ENCODE measurements at places on chromosomes 16 and 17.

GRCh38 chr17:48023400-48024148, 14.0 kb downstream of the COPZ2 start:
- DNase-seq: peak; percentile 76

DNA sequence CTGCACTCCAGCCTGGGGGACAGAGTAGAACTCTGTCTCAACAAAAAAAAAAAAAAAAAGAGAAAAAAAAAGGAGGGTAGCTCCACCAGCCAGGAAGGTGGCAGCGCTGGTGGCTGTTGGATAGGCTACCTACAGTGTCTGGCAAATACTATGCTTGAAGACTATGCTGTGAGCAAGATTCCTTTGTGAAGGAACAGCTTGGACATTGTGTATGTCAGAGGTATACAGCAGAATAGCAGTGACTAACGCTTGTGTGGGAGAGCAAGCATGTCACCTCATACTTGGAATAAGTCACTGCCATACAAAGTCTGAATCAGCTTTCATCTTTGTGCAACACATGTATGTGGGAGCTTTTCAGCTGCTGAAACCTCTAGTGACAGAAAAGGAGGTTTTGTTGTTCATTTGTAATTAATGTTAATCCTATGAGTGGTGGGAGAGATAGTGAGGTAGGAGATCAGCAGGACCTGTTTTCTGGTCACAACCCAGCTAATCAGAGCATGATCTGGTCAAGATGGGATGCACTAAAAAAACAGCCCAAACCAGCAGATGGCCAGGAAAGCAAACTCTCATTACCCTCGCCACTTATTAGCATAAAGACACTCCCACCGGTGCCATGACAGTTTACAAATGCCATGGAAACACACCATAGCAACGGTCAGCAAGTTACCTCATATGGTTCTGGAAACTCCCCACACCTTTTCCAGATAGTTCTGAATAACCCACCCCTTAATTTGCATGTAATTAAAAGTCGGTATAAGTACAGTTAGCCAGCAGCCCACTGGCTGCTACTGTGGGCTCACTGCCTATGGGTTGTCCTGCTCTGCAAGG, 6.8 kb upstream of the ITGAD start:
- no peak for DNase-seq

- peak; percentile 77 for DNase-seq
These were observed 222.5 kb downstream of the C16orf78 start for GRCh38 chr16:49596068-49596467.

DNA sequence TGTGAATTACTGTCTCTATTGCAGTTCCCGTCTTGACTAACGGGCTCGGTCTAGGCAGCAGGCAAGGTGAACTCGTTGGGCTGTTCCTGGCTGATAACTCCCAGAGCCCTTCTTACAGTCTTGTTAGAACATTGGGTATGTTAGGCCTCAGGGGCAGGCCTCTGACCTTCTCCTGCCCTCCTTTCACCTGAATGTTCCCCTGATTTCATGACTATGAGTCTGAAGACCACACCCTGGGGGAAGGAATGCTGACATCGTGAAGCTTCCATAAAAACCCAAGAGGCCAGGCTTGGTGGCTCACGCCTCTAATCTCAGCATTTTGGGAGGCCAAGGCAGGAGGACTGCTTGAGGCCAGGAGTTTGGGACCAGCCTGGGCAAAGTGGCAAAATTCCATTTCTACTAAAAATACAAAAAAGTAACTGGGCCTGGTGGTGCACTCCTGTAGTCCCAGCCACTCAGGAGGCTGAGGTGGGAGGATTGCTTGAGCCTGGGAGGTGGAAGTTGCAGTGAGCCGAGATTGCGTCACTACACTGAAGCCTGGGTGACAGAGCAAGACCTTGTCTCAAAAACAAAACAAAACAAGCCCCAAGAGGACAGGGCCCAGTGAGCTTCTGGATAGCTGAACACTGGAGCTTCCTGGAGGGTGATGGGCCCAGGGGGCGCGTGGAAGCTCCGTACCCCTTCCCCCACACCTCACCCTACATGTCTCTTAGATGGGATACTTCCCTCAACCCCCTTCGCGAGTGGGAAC, 47.8 kb upstream of the FBXO47 start:
- DNase-seq: no peak

GRCh38 chr16:86494565-86495356, 15.6 kb upstream of the FOXF1 start:
- no peak for DNase-seq

GRCh38 chr17:9979463-9979995, 74.5 kb upstream of the RCVRN start:
- DNase-seq: no peak

DNA sequence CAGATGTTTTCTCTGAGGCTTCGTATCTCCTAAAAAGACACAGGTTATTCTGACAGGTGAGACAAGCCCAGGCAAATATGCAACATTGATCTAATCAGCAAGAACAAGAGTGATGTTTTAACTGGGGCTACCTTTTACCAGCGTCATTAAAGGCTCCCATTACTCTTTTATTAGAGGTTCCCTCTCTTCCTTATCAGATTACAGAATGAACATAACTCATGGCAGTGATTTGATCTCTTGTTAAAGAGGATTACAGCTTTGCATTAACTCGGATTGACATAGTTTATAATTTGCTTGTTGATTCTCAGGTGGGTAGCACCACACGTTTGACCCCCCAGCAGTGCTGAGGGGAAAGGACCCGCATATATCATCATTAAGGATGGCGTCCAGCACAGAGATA, 90.5 kb downstream of the AATF start:
- DNase-seq: no peak

DNA sequence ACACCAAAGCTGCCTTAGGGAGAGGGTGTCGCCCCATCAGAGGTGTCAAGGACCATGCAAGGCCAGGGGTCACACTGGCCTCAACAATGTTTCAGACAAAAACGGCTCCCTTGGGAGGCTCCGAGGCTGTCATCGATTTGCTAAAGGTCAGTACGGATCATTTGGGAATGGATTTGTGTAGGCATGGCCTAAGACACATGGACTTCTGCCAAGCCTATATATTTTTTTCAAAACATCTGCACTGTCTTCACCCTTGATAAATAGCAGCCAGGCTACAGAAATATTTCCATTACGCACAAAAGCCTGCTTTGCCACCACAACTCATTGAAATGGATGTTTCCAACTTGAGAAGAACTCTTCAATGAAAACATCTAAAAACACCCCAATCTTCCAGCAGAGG, 10.3 kb downstream of the CUEDC1 start:
- no peak for DNase-seq

DNA sequence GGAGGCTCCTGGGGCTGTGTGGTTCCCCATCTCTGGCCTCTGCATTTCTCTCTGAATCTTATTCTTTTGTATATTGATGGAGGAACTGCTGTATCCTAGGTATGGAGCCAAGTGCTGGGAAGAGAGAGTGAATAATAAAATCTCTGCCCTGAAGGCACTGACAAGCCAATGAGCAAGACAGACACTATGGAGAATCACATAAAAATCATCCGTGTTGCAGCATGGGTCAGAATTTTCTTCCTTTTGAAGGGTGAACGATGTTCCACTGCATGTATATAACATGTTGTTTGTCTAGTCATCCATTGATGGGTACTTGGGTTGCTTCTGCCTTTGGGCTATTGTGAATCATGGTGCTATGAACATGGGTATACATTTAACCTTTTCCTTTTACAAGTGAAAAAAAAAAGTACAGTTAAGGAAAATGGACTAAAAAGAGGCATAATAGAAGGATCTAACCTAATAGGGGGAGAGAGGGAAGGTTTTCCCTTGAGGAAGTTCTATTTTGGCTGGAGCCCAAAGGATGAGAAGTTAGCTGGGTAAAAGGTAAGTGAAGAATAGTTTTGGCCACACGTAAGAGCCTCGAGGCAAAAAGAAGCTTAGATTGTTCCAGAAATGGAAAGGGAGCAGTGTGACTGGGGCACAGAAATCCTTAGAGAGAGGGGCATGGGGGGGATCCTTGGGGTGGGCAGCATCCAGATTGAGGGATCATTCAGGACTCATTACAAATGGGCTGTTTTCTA, 32.3 kb upstream of the GNA13 start:
- DNase-seq: no peak

GRCh38 chr16:82027629-82028064, 7.4 kb upstream of the HSD17B2 start:
- DNase-seq: no peak

DNA sequence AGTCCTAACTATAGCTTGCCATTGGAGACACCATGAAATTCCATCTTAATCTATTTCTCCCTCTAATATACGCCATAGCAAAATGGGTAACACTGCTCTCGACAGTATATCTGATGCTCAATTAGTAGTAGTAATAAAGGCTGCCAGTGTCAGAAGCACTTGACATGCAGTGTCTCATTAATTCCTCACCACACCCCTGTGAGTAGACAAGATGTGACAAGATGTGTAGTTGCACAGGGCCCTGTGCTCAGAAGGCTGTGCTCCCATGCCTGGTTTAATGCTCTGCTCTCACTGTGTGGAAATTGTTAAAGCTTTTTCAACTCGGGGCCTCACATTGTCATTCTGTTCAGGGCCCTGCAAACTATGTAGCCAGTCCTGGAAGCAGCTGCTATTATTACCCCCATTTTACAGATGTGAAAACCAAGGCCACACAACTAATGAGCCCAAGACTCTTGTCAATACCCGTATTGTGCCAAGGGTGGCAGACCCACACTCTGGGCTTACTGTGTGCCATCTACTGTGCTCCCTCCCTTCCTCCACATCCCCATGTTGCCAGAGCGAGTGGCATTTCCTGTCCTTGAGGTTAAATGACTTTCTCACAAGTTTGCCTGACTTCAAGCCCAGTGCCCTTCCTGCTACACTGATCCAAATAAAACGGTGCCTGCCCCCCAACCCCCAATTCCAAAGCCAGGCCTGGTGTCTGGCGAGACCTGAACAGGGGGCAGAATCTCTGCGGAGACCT, 287.3 kb upstream of the CCL2 start:
- no peak for DNase-seq

DNA sequence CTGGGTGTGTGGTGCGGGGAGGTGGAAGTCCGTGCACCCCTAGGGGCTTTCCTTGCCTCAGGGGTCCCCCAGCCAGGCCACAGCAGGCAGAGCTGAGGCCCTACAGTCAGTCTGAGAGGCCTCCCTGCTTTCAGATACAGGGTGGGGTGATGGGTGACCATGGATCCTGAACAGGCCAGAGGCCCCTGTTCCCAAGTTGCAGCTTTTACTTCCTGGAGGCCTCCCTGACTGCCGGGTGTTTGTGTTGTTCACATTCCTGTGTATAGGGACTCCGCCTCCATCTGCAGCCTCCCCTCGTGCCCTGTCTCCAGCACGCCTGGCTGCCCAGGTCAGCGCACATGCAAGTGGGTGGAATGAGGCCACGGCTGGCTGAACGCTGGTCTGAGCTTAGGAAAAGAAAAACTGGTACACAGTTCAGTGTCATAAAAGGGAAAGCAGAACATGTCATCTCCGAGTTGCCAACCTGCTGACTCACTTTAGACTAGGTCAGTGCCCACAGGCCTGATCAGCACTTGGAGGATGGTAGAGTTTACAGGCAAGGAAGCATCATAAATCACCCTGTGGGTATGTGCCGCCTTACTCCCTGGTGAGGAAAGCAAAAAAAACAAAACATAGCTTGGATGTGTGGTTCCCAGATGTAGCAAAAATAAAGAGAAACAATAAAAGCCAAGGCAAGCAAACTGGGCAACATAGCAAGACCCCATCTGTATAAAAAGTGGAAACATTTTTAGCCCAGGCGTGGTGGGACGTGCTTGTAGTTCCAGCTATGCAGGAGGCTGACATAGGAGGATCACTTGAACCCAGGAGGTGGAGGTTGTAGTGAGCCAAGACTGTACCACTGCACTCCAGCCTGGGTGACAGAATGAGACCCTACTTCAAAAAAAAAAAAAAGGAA, 6.2 kb upstream of the SLC7A6 start:
- DNase-seq: no peak

GRCh38 chr16:7037495-7037894, 295.1 kb upstream of the RBFOX1 start:
- DNase-seq: no peak

- no peak for DNase-seq
These were observed 775 bp downstream of the CYTH1 start for GRCh38 chr17:78781104-78781892.

DNA sequence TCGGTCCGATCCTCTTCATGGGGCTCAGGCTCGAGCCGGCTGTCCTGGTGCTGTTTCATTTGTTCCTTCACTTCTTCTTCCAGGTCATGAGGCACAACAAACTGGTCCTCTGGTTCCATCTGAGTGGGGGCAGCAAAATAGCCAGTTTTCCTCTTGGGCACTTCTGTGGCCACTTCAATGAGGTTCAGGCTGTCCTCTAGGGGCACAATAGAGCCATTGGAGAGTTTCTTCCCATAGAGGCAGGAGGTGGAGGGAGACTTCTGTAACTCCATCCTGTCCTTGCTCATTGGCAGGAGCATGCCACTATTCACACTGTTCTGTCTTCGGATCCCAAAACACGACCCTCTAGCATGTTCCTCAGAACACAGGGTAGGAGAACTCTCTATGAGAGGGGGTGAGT, 22.9 kb downstream of the MARVELD3 start:
- DNase-seq: no peak

- DNase-seq: peak; percentile 72
These were observed at the start of gene NOL3 for GRCh38 chr16:67170168-67170948. NOL3 (plus strand) TSS chr16:67170538.

DNA sequence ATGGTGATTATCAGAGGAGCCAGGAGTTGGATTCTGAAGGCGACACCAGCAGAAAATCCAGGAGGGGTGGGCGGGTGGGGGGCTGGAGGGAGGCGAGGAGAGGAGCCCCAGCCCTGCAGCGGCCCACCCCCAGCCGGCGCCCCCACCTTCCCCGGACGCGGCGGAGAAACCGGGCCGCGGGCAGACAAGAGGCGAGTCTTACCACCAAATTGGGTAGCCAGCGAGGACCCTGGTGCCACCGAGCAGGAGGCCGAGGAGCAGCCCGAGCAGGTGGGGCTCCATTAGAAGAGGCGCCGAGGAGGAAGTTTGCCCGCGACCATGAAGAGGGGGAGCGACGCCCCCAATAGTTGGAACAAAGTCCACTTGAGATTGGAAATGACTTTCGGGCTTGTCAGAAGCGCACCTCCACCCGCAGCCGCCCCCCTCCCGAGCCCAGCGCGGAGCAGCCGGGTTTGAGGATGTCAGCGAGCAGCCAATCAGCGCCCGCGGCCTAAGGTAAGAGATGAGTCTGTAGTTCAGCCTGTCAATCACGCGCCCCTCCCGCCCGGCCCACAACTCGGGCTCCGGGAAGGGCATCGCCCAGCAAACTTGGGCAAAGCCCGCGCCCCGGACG, at the start of gene WNT3:
WNT3 (minus strand) TSS at position 377 of the 613 bp plus-strand sequence; CDS start at position 282, 95 bp downstream.
- DNase-seq: no peak

- peak; percentile 68 for DNase-seq
These were observed 54.8 kb downstream of the PLXDC1 start for GRCh38 chr17:39096508-39097149.
